ENCODE measurements at places on chromosomes 16 and 17.

GRCh38 chr17:63816669-63817068 lies 10.6 kb upstream of the PSMC5 start:
- no peak for DNase-seq

GRCh38 chr16:12375046-12375740 lies 398.7 kb downstream of the SNX29 start:
- no peak for DNase-seq

DNA sequence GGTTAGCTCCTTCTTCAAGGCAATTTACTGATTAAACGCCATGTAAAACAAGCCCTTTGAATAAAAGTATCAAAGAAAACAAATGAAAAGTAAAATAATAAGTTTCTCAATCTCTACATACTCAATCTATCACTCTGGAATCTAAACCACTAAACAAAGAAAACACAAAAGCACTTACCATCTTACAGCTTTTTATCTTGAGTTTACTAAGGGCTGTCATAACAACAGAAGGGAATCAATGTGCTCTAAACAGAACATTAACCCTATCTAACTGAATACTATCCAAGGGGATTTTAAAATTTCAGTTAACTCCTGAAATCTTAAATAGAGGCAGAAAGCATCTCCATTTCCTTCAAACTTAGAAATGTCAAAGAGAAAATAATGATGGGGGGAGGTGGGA lies 3.4 kb downstream of the SKA2 start:
- DNase-seq, result no peak

- DNase-seq, result no peak
Observed at GRCh38 chr16:80144191-80144590, 396.6 kb upstream of the DYNLRB2 start.

GRCh38 chr17:74430706-74431567 lies 951 bp upstream of the GPRC5C start:
- no peak for DNase-seq

- no peak for DNase-seq
Observed at GRCh38 chr17:17845046-17845775, 8.4 kb upstream of the SREBF1 start.

GRCh38 chr17:21252289-21252795 lies 868 bp downstream of the NATD1 start:
- no peak for DNase-seq

GRCh38 chr17:35684055-35684802 lies 47.2 kb upstream of the RASL10B start:
- no peak for DNase-seq
